Stimulated activated CD4-positive, alpha-beta T cell treated with anti-CD3 and anti-CD28 coated beads, TNF-alpha, amount 100 ng/mL, for 1 hour (primary cell): ENCODE measurements at places on chromosomes 12 and 14.

GRCh38 chr12:106759526-106760183, 14.8 kb upstream of the RIC8B start:
- DNase-seq, result no peak

DNA sequence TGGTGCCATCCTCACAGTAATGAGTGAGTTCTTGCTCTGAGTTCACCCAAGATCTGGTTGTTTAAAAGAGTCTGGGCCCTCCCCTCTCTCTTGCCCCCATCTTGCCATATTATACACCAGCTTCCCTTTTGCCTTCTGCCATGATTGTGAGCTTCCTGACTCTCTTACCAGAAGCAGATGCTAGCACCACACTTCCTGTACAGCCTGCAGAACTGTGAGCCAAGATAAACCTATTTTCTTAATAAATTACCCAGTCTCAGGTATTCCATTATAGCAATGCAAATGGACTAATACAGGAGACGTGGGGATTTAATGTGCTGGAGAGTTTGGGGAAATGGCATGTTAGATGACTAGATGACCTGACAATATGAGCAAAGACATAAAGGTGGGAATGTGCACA, 12.8 kb downstream of the SLC4A8 start:
- no peak for DNase-seq

DNA sequence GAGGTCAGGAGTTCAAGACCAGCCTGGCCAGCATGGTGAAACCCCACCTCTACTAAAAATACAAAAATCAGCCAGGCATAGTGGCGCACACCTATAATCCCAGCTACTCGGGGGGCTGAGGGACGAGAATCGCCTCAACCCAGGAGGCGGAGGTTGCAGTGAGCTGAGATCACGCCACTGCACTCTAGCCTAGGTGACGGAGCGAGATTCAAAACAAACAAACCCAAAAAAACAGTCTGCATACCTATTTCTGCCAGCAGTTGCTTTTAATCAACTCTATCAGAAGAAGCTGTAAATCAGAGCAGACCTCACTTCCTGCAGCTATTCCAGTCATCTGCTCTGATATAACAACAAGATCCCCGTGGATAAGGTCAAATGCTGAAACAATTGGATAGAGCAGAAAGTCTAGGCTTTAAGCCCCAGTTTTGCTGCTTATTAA, 50.5 kb downstream of the LIMA1 start:
- DNase-seq, result no peak

DNA sequence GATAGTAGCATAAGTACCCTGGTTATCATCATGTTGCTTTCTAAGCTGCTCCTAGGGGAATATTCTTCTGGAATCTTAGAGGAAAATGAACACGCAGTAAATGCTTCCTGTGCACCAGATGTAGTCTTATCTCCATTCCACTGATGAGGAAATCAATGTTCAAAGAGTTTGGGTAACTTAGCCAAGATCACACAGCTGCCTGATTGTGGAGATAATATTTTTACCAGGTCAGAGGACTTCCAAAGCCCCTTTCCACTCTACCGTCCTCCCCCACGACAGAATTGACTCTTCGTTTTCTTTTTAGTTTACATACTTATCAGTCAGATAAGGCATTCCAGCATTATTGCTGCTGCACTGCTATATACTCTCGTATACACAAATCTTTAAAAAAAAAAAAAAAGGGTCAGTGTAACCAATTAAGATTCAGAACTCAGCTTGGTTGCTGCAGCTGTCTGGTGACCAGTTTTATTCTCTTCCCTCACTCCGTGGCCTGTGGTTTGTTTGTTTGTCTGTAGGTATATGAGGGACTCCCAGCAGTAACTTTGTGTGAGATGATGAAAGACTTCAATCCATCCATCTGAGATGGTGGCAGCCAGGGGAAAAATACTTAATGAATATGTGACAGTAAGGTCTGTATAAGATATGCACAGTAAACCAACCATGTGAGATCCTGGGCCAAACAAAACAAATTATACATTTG, 110.5 kb downstream of the TGFB3 start:
- DNase-seq, result no peak

GRCh38 chr12:112705037-112705632, 86.4 kb upstream of the RPH3A start:
- DNase-seq, result no peak

- DNase-seq, result no peak
These were observed 43.5 kb downstream of the DNAI7 start for GRCh38 chr12:25151476-25151875.

GRCh38 chr14:102126807-102127455, 12.8 kb upstream of the WDR20 start:
- no peak for DNase-seq

- DNase-seq, result no peak
These were observed 221.7 kb upstream of the GRIP1 start for GRCh38 chr12:66900616-66901015.

- no peak for DNase-seq
These were observed 72.0 kb upstream of the RESF1 start for GRCh38 chr12:31887109-31887811.

DNA sequence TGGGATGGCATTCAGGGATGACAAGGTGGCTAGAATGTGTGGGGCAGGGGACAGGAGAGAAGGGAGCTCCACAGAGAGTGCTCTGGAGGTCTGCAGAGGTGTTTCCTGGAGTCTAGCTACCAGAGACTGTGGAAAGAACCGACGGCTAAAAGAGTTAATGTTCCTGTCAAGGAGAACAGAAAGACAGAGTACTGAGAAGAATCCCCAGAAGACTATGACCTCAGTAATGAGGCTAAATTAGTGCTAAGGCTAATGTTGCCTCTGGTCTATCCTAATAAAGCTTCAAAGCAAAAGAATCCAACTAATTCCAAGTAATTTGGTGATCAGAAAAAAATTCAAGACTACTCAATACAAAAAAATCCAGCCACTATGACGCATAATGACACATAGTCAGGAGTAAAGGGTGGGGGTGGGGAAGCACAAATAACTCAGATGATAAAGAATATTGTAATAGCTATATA, 44.7 kb downstream of the FERMT2 start:
- DNase-seq, result no peak

DNA sequence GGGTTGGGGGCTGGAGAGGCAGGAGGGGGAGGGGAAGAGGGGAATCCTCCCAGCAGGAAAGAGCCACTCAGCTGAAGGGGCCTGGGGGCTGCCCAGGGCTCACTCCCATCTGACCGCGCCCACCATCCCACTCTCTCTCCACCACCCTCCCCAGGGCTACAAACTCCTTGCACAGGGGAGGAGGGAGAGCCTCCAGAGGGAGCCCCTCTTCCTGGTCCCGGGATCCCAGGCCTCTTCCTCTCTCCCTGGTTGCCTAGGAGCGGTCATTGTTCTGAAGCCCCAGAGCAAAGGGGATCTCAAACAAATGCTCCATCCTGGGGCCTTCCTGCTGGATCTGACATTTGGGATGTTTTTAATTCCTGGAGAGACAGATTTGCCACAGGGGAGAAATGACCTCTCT, 39.8 kb upstream of the DLK1 start:
- no peak for DNase-seq

DNA sequence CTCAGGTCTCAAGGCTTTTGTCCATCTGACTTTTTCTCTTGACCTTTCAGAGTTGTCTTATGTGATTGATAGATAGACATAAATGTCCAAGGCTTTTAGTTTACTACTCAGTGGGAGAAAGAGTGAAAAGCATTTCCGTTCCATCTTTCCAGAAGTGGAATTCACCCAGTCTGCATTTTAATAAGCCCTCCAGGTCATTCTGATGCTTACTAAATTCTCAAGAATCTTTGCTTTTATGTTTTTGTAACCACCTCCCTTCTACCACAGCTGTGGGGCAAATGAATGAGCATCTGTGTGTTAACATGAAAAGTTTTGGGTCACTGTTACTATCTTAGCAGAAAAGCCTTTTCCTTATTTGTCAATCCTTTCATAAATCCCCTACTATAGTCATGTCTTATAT, 251.4 kb downstream of the LRIG3 start:
- DNase-seq, result no peak

- DNase-seq, result no peak
These were observed 23.2 kb upstream of the CCNT1 start for GRCh38 chr12:48739618-48740269.

DNA sequence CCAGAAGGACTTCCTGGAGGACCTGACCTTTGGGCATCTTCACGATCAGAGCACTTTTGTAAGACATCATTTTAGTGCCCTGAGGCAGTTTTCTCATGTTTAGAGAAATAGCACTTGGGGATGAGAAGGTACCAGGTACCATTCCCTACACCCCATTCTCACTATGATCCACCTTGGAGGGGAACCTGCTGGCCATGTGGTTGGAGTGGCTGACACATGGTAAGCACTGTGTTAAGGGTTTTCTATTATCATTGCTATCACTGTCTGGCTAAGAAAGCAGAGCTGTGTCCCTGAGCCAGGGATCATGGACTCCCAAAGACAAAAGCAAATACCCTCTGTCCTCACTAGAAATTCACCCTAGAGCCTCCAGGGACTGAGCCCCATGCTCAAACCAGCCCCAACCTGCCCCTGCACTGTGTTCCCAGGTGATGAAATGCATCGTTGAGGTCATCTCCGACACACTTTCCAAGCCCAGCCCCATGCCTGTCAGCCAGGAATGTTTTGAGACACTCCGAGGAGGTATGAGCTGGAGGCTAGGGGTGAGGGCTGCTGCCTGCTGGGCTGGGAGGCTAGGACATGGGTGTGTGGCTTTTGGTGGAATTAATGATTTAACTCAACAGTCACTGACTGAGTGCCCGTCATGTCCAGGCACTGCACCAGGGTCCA, 3.4 kb downstream of the CHGA start:
- no peak for DNase-seq

DNA sequence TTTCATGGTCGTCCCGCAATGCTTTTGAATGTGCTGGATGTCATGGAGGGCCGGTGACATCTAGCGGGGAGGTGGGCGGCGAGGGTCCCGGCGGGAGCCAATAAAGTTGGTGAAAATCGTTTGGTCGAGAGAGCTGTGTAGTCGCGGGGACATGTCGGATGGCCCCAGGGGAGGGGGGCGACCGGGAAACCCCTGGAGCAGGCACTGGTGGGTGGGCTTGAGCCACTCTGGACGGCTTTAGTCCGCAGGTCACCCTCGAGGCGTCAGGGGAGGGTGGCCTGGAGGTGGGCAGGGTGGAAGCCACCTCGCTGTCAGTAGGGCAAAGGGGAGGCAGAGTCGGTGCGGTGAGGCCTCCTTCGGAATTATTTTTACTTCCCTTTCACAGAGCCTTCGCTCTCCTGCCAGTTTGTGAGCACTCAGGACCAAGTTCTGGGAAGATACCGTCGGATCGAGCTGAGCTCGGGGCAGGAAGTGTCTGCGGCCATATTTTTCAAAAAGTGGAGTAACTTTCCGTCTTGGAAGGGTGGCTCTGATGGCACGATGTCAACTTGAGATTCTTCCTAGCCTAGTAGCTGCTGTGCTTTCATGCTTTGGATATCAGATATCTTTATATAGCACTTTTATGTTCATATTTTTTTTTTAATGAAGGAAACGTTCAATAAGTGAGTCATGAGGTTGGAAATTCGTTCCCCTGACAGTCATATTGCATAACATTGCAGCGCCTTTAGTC, 28.2 kb downstream of the WBP11 start:
- no peak for DNase-seq

GRCh38 chr14:99737956-99738667, 54.0 kb downstream of the CYP46A1 start:
- DNase-seq, result no peak

DNA sequence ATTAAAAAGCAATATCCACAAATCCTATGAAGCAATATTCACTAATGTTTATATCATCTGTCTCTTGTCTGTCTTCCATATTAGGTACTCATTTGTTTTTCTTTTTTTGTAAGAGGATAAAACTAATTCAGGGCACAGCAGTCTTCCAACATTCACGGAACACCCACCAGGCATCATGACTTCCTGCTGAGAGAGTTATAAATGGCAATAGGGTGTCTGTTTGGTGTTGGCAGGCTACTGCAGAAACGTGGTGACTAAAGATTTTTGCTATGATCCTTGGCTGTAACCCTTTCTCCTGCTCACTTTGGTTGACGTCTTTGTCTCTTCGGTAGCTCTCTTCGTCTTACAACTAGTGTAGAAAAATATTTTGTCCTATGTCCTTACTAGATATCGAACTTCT, 860.6 kb upstream of the MGAT4C start:
- no peak for DNase-seq

DNA sequence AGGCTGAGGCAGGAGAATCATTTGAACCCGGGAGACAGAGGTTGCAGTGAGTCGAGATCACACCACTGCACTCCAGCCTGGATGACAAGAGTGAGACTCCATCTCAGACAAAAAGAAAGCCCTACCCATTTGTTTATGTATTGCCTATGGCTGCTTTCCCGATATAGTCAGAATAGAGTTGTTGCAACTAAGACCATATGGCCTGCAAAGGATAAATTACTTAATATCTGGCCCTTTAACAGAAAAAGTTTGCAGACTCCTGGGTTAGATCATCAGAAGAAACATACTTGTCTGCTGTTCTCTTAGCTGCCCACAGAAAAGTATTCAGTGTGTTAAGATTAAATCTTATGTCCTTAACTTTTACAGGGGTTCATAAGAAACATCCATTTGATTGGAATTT, 122.4 kb upstream of the VASH1 start:
- no peak for DNase-seq

- no peak for DNase-seq
These were observed 4.9 kb downstream of the TMEM121 start for GRCh38 chr14:105531088-105531893.

DNA sequence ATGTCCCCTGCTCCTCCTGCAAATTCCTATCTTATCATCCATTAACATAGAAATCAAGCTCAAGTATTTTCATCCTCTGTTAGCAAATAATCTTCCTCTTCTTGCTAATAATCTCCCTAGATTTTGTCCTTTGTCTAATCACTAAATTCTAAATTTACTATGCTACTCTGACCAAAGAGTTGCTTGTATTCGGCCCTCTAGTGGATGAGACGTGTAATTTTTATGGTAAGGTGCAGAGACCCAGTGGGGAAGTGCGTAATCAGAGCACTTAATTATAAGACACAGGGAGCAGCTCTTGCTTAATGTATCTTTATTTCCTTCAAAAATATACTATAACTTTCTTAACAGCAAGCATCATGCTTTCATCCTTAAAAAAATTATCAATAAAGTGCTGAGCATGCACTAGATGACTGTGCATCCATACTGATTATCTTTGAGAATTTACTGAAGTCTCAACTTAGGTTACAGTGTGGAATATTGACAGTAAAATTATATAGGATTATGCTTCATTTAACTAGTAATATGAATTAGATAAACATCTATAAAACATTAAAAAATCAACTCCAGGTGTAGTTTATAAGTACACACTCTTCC, 212.6 kb downstream of the SLC16A7 start:
- no peak for DNase-seq

GRCh38 chr12:50275556-50275955, 7.8 kb downstream of the LIMA1 start:
- DNase-seq, result no peak

- no peak for DNase-seq
These were observed 8.4 kb upstream of the ARHGAP5 start for GRCh38 chr14:32068708-32069107.

- DNase-seq, result no peak
These were observed 696.1 kb downstream of the DIO2 start for GRCh38 chr14:79515158-79515557.

DNA sequence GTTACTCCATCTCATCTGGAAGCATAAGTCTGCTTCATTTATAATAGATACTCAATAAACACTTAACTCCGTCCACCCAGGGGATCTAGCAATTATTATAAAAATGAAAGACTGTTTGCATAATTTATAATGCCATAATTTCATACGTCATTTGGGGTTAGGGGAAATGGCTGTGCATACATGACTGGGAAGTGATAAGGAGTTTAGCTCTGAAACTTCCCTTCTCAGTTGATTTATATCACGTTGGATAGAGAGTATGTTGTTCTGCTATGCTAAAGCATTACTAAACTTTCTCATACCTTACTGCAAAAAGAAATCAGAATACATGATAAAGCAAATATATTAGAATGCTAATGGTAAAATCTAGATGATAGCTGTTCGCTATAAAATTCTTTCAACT, 90.4 kb upstream of the DYNC1H1 start:
- no peak for DNase-seq
